ENCODE measurements at places on chromosomes 13 and 19. TPM values are rescaled to one million over a fixed set of nuclear protein-coding genes. Genes with fewer than 3 reads are reported as not detected.

- peaks cover 49% of the 10 kb centered on the region for H3K27me3 ChIP-seq
- peaks cover 3% of the 10 kb centered on the region for H3K4me1 ChIP-seq
- no peaks in the 10 kb centered on the region for H3K36me3 ChIP-seq
- no peak overlapping the region for H3K4me3 ChIP-seq
Measured at GRCh38 chr19:1526979-1527649, 3.2 kb downstream of the PLK5 start.

GRCh38 chr19:5287066-5287465, 53.5 kb downstream of the PTPRS start:
- peaks cover 41% of the 10 kb centered on the region for H3K4me1 ChIP-seq
- no peak overlapping the region for H3K4me3 ChIP-seq
- no peak overlapping the region for H3K27ac ChIP-seq
- no peak for DNase-seq

DNA sequence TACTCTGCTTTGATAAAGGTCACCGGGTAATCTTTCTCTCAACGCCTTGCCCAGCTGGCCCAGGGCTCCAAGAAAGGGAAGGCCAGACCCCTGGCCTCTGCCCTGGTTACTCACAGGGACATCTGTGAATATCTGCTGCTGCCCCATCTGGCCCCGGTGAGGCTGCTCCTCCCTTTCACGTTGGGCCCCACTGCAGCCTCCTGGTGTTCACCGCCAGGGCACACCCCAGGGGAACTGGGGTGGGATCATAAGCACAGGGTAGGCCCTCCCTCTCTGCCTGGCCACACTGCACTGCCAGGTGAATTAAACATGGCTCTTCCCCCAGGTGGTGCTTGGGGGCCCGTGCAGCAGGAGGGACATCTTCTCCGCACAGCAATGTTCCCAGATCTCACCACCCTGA, 12.7 kb downstream of the LAIR1 start:
- no peak overlapping the region for H3K27ac ChIP-seq
- H3K4me3 ChIP-seq, result no peak overlapping the region
- DNase-seq, result no peak
- no peaks in the 10 kb centered on the region for H3K36me3 ChIP-seq
- no peaks in the 10 kb centered on the region for H3K4me1 ChIP-seq
- H3K27me3 ChIP-seq, result peaks cover 3% of the 10 kb centered on the region

GRCh38 chr19:15166700-15167099, 34.1 kb downstream of the NOTCH3 start:
- H3K27ac ChIP-seq, result no peak overlapping the region
- no peaks in the 10 kb centered on the region for H3K4me1 ChIP-seq
- DNase-seq, result no peak

- no peaks in the 10 kb centered on the region for H3K4me1 ChIP-seq
- no peak overlapping the region for H3K4me3 ChIP-seq
- no peak overlapping the region for H3K27ac ChIP-seq
- no peaks in the 10 kb centered on the region for H3K27me3 ChIP-seq
Measured at GRCh38 chr13:74920920-74921319, 561.0 kb downstream of the TBC1D4 start.

- H3K36me3 ChIP-seq, result no peaks in the 10 kb centered on the region
- H3K4me3 ChIP-seq, result no peak overlapping the region
- H3K27ac ChIP-seq, result no peak overlapping the region
- H3K27me3 ChIP-seq, result peaks cover 15% of the 10 kb centered on the region
- no peak for DNase-seq
Measured at GRCh38 chr19:34835631-34836351, 62.8 kb upstream of the ZNF599 start.

DNA sequence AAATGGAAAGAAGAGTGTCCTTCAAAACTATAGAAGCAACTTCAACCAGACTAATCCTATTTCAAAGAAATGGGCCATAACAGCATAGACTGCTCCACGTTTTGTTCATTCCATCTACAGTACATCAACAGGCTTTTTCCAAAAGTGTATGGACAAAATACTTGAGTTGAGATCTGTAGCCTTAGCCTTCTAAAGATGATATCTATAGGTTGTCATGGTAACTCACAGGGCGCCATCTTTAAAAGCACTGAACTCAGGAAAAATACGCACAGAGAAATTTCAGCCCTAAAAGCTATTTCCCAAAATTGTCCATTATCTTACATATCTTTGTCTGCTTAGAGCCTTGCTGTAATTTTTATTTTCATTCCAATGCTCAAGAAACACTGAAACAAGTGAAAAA, 439.4 kb upstream of the NBEA start:
- no peaks in the 10 kb centered on the region for H3K36me3 ChIP-seq
- no peak for DNase-seq
- H3K4me1 ChIP-seq, result no peaks in the 10 kb centered on the region

Gene SULT2A1
- not detected for total RNA-seq

GRCh38 chr13:59562924-59563323, 600.8 kb downstream of the DIAPH3 start:
- H3K36me3 ChIP-seq, result no peaks in the 10 kb centered on the region
- H3K4me1 ChIP-seq, result no peaks in the 10 kb centered on the region
- DNase-seq, result no peak
- no peak overlapping the region for H3K27ac ChIP-seq
- H3K27me3 ChIP-seq, result no peaks in the 10 kb centered on the region
- no peak overlapping the region for H3K4me3 ChIP-seq

DNA sequence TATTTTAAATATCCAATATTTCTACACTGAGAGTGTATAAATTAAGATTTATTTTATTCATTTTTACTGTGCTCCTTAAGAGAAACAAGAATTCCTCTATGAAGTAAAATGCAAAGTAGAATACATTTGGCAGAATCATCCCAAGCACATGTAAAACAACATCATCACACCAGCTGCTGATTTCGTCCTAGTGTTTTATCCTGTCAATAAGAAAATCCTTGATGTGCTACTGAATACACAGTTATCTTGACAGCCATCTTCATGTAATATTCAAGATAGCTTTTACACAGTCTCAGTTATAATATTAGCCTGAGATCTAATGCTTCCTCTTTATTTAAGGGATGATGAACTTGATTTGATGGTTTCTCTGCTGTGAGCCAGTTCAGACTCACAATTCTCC, 282.4 kb downstream of the MZT1 start:
- DNase-seq, result no peak
- H3K27ac ChIP-seq, result no peak overlapping the region
- no peaks in the 10 kb centered on the region for H3K36me3 ChIP-seq
- no peak overlapping the region for H3K4me3 ChIP-seq
- H3K27me3 ChIP-seq, result no peaks in the 10 kb centered on the region
- H3K4me1 ChIP-seq, result no peaks in the 10 kb centered on the region

Gene COL4A2
- total RNA-seq, result 468 TPM

GRCh38 chr13:71801781-71802180, 65.2 kb downstream of the DACH1 start:
- H3K4me3 ChIP-seq, result no peak overlapping the region
- no peaks in the 10 kb centered on the region for H3K4me1 ChIP-seq
- H3K27me3 ChIP-seq, result no peaks in the 10 kb centered on the region

Gene CCDC169
- 4.3 TPM for total RNA-seq

GRCh38 chr13:27666951-27667350, 45.3 kb downstream of the POLR1D start:
- no peak for DNase-seq
- no peak overlapping the region for H3K4me3 ChIP-seq
- no peaks in the 10 kb centered on the region for H3K4me1 ChIP-seq
- H3K27ac ChIP-seq, result no peak overlapping the region
- no peaks in the 10 kb centered on the region for H3K27me3 ChIP-seq

DNA sequence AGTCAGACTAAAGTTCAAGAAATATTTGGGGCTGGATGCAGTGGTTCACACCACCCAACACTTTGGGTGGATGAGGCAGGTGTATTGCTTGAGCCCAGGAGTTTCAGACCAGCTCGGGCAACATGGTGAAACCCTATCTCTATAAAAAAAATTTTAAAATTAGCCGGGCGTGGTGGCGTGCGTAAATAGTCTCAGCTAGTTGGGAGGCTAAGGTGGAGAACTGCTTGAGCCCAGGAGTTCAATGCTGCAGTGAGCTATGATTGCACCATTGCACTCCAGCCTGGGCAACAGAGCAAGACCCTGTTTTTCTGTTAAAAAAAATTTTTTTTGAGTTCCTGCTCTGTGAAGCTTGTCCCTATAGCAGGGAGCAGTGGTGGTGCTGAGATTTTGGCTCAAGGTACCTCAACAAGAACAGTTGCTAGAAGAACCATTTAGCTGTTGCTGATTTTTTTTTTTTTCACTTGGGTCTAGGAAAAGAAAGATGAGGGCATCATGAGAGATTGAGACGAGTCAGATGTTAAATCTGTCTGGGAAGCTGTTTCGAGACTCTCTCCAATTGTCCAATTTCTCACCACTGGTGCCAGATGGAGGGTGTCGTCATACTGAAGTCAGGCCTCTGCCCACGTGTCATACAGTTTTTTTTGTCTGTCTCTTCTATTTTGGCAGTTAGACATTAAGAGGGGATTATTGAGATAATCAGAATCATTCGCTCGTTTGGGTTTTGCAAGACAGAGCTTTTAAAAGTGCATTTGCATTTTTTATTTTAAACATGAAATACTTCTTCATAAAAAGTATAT, 3.7 kb downstream of the SLC25A42 start:
- no peak overlapping the region for H3K4me3 ChIP-seq
- DNase-seq, result peak; percentile 77
- H3K27me3 ChIP-seq, result no peaks in the 10 kb centered on the region
- H3K36me3 ChIP-seq, result peaks cover 5% of the 10 kb centered on the region
- peaks cover 39% of the 10 kb centered on the region for H3K4me1 ChIP-seq
- H3K27ac ChIP-seq, result peak overlapping the region; percentile 69

Gene SPACA4
- not detected for total RNA-seq

- peaks cover 16% of the 10 kb centered on the region for H3K4me1 ChIP-seq
- DNase-seq, result no peak
- no peaks in the 10 kb centered on the region for H3K27me3 ChIP-seq
- no peak overlapping the region for H3K4me3 ChIP-seq
Measured at GRCh38 chr19:46499692-46500091, 4.0 kb upstream of the PNMA8B start.

DNA sequence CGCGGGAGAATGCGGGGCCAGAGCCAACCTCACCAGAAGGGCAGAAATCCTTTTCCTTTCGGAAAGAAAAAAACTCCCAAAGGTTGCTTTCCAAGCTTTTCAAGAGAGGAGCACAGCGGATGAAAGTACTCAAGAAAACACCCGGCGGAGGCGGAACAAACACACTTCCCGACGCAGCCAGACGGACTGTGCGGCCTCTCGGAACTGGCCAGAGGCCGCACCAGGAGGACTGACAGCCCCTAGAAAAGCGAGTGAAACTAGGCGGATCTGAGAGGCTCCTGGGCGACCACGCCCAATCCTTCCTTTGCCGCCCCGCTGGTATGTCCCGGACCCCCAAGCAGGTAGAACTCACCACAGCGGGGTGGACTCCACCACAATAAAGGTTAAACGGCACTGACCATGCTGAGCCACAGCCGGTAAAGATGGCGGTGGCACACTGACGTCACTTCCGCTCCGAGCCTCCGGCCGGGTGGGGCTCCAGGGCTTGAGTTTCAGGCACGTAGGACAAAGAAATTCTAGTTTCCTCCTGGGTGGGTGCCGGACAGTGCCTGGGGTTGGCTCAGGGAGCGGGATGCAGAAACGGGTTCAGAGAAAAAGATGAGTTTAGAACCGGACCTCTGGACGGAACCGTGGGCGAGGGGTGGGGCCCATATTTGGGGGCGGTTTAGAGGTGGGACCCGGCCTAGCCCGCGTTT, at the start of gene ZNF562:
Gene ZNF562 (minus strand): TSS at position 438 of the 695 bp plus-strand sequence. CDS start 14,356 bp downstream, outside the sequence.
- peak; percentile 96 for DNase-seq
- H3K27me3 ChIP-seq, result no peaks in the 10 kb centered on the region
- peaks cover 3% of the 10 kb centered on the region for H3K4me1 ChIP-seq
- peaks cover 19% of the 10 kb centered on the region for H3K36me3 ChIP-seq
- peak within 1 kb of the TSS; percentile 98 for H3K27ac ChIP-seq
- H3K4me3 ChIP-seq, result peak within 1 kb of the TSS; percentile 90

DNA sequence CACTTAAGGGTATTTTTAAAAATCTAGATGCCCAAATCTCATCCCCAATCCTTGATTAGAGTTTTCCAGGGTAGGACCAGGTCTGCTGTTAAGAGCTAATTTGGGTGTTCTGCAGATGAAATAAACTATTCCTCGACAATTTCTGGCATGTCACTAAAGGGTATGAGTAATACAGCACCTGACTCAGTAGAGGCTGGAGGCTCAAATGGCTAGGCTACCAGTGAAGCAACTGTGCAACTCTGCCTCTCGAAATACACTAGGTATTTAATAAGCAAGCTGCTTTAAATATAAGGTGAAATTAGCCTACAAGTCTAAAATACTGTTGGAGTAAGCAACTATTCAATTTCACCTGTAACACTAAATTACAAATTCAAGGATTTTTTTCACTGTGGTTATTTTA, 1.5 kb downstream of the RNF6 start:
- no peaks in the 10 kb centered on the region for H3K27me3 ChIP-seq
- no peak for DNase-seq
- peaks cover 20% of the 10 kb centered on the region for H3K36me3 ChIP-seq
- peak overlapping the region; percentile 98 for H3K27ac ChIP-seq
- H3K4me3 ChIP-seq, result no peak overlapping the region

- H3K27ac ChIP-seq, result peak overlapping the region; percentile 35
- peak; percentile 84 for DNase-seq
- peak overlapping the region; percentile 32 for H3K4me3 ChIP-seq
- peaks cover 20% of the 10 kb centered on the region for H3K27me3 ChIP-seq
- peaks cover 32% of the 10 kb centered on the region for H3K4me1 ChIP-seq
Measured at GRCh38 chr19:54162241-54162805, 2.8 kb upstream of the LENG1 start.

Gene VAV1
- 2.4 TPM for total RNA-seq

Gene ITM2B
- total RNA-seq, result 185 TPM

- H3K27ac ChIP-seq, result no peak overlapping the region
- no peak overlapping the region for H3K4me3 ChIP-seq
- no peaks in the 10 kb centered on the region for H3K27me3 ChIP-seq
- DNase-seq, result no peak
- no peaks in the 10 kb centered on the region for H3K36me3 ChIP-seq
Measured at GRCh38 chr13:48138270-48138669, 43.4 kb upstream of the MED4 start.

GRCh38 chr19:53868892-53869804, 1.5 kb downstream of the MYADM start:
- H3K36me3 ChIP-seq, result peaks cover 33% of the 10 kb centered on the region
- peak overlapping the region; percentile 66 for H3K4me3 ChIP-seq
- DNase-seq, result peak; percentile 95
- peak overlapping the region; percentile 96 for H3K27ac ChIP-seq

Gene ZNF724
- 6.6 TPM for total RNA-seq

Gene TPTE2
- 0.09 TPM for total RNA-seq

- H3K27ac ChIP-seq, result no peak overlapping the region
- H3K4me1 ChIP-seq, result peaks cover 25% of the 10 kb centered on the region
- no peaks in the 10 kb centered on the region for H3K36me3 ChIP-seq
- H3K4me3 ChIP-seq, result no peak overlapping the region
Measured at GRCh38 chr19:17716309-17716929, 2.9 kb upstream of the MAP1S start.

Gene KLK6
- 0.09 TPM for total RNA-seq

Gene LILRB2
- 0.53 TPM for total RNA-seq
